ENCODE measurements at places on chromosomes 3 and 15. TPM values are rescaled to one million over a fixed set of nuclear protein-coding genes. Genes with fewer than 3 reads are reported as not detected.

DNA sequence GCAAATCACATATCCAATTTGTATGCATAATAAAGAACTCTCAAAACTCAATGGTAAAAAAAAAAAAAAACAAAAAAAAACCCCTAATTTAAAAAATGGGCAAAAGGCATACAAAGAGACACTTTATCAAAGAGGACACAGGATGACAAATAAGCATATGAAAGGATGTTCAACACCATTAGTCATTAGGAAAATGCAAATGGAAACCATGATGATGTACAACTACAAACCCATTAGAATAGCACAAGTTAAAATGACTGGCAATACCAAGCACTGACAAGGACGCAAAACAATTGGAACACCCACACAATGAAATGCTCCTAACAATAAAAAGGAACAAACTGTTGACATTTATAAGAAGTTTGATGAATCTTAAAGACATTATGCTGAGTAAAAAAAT, 63.4 kb upstream of the ADAMTS17 start:
- DNase-seq: no peak

DNA sequence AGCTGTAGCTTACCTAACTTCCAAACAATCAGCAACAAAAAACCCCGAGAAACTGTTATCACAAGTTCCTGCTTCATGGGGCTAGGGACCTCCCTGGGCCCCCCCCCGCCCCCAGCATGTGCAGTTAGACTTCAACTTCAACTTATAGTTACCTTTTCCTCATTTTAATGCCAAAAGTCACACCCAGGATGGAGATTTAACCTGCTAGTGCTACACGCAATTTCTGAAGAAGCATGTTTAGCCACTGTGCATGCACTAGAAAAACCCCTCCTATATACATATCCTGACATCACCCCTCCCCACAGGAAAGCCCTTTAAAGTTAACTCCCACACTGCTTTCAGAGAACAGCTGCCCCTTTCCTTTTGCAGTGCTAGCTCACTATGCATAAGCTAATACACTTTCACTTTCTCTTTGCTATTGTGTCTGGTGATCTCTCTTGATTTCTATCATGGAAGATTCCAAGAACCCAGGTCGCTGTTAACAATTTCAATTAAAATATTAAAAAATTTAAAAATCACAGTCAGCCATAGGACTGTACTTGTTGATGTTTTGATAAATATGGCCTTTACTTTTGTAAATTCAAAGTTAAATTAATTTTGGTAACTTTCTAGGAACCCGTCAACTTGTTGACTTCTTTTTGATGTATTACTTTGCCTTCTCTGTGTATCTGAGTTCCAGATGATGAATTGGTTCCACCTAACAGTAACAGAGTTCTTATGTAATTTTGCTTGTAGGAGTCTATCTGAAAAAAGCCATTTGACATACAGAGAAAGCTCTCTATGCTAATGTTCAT, 75.2 kb upstream of the ACAD9 start:
- no peak for DNase-seq

- peak; percentile 78 for DNase-seq
These were observed at the start of gene THBS1 for GRCh38 chr15:39580485-39581241. TSS of gene THBS1 (plus strand) at chr15:39581079. CDS start at chr15:39581858, 779 bp downstream.

GRCh38 chr3:48013288-48013980, 2.8 kb downstream of the MAP4 start:
- no peak for DNase-seq

- DNase-seq: no peak
These were observed 17.9 kb downstream of the DZIP1L start for GRCh38 chr3:138097192-138098172.

- no peak for DNase-seq
These were observed 236.6 kb downstream of the TBC1D5 start for GRCh38 chr3:17505856-17506255.

The SGO1 gene
- 8.3 TPM for polyA plus RNA-seq

The DNASE1L3 gene
- polyA plus RNA-seq: 5.5 TPM

The PRSS50 gene
- 5.8 TPM for polyA plus RNA-seq

Measured in left renal cortex interstitium (tissue), 4 donors.